Left kidney (tissue), 8 donors: ENCODE measurements at places on chromosomes 11 and 22. TPM values are rescaled to one million over a fixed set of nuclear protein-coding genes. Genes with fewer than 3 reads are reported as not detected.

Gene TREH
- polyA plus RNA-seq = 2.0 TPM

Gene TEX12
- 0.52 TPM for polyA plus RNA-seq

Gene SCGB1D2
- 0.80 TPM for polyA plus RNA-seq

Gene RAB39A
- 1.2 TPM for polyA plus RNA-seq

Gene P2RX6
- 1.4 TPM for polyA plus RNA-seq

Gene DDI1
- not detected for polyA plus RNA-seq

Gene KRTAP5-9
- polyA plus RNA-seq = 1.2 TPM

Gene DEPDC7
- polyA plus RNA-seq = 8.6 TPM

Gene CADM1
- 161 TPM for polyA plus RNA-seq

Gene OR4D9
- 0.07 TPM for polyA plus RNA-seq

Gene C1QTNF4
- 5.8 TPM for polyA plus RNA-seq

DNA sequence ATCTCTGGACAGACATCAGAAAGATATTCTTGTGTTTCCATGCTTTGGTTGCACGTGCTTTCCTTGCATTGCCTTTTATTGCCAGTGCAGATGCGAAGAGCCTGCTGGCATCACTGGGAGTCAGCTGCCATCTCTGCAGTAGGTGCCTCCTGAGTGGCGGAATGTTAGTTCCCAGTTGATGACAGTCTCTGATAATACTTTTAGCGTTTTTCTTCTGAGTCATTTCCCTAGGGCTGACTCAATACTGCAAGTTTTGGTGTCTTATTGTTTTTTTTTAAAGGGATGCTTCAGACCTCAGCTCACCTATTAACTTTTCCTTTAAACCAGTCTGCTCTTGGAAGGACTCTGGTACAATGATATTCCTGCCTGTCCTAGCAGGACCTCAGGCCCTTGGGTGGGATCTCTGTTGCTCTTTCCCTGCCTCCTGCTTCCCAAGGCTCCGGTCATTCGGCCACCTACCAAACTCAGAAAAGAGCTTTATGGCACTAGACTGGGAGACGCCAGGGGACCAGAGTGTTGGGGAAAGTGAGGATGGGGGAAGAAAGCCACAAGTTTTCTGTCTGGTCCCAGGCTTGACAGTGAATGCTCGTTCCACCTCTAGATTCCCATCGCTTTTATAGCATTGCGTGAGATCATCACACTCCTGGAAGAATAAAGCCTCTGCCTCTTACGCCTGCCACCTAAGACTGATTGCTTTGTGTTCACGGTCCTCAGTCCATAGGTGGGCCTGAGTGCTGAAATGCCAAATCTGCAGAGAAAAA is 308.7 kb downstream of the DDX10 start:
- no peak for DNase-seq

DNA sequence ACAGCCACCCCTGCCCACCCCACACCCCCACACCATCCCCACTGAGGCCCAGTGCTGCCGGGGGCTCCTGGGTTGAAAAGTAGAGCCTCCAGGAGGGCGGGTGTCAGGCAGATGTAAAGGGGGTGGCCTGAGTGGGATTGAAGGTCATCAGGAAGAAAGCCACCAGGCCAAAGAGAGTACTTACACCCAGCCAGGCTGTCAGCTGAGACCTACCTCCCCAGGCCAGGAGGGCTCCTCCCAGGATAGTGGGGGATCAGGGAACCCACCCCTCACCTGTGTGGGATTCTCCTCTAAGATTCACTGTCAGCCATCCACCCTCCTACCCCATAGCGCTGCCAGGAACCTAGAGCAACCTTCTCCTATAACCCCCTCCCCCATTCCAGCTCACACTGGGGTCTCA is 17.2 kb upstream of the FCHSD2 start:
- no peak for DNase-seq

GRCh38 chr11:71212871-71213559 is 39.4 kb downstream of the SHANK2 start:
- no peak for DNase-seq

DNA sequence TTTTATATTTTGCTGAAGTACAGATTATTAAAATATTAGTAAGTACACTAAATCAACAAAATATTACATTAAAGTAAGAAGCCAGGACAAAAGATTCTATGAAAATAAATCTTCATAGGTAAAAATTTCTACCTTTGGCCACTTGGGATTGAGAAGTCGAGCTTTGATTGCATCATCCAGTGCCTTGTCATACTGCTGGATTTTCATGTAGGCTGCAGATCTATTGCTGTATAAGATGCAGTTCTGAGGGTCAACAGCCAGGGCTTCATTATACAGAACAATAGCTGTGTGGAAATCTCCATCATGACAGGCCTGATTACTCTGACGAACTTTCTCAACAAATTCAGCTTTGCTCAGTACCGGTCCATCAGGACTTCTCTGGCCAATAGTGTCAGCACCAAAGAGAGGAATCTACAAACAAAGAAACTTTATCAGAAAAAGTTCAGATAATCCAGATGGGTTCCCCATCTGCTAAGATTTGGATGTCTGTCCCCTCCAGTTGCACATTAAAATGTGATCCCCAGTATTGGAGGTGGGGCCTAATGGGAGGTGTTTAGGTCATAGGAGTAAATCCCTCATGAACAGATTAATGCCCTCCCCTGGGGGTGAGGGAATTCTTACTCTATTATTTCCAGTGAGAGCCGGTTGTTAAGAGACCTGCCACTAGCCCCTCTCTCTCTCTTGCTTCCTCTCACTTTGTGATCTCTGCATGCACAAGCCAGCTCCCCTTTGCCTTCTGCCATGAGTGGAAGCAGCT is 50.0 kb downstream of the TTC28 start:
- DNase-seq = no peak

DNA sequence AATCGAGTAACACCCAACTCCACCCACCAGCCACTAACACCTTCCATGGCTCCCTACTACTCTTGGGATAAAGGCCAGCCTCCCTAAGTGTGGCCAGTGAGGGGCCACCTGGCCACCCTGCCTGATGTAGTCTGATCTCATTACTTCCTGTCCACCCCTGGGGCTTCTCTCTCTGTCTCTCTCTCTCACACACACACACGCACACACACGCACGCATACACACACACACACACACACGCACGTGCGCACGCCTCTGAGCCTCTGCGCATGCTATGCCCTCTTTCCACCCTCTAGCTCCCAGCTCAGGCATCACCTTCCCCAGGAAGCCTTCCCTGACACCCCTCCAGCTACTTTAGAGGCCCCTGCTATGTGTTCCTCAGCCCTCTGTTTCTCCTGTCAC is 3.9 kb downstream of the MFNG start:
- no peak for DNase-seq

DNA sequence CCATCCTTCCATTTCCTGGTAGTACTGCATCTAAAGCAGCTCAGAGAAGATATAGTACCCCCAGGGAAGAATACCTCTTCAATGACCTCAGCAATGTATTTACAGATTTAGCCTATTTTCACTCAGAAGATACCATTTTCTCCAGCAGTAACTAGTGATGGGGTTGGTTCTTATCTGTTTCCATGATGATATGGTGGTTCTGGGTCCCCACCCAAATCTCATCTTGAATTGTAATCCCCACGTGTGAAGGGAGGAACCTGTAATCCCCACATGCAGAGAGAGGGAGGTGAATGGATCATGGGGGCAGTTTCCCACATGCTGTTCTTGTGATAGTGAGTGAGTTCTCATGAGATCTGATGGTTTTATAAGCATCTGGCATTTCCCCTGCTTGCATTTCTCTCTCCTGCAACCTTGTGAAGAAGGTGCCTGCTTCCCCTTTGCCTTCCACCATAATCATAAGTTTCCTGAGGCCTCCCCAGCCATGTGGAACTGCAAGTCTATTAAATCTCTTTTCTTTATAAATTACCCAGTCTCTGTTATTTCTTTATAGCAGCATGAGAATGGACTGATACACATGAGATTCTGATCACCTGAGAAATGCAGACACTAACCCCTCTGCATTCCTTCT is 139.2 kb downstream of the CCDC81 start:
- DNase-seq = no peak

- DNase-seq = no peak
These were observed 43.3 kb upstream of the MMP7 start for GRCh38 chr11:102573851-102574250.

DNA sequence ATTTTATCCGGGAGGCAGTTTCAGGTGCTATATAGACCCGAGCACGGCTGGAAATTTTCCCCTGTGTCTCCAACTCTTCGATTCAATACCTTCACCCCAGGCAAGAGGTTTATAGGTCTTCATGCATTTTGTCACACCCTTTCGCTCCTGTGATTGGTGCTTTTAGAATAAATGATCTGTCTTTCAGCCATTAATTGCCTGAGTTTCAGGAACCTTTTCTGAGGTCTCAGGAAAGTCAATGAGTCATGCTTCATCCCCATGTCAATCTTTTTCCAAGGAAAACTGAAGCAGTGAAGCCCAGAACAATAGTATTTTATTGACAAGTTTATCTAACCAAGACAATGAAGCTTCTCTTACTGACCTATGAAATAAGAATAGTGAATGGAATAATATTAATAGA is 29.9 kb downstream of the FAM181B start:
- no peak for DNase-seq

GRCh38 chr11:39910087-39910486 is 1549.4 kb downstream of the LRRC4C start:
- no peak for DNase-seq

DNA sequence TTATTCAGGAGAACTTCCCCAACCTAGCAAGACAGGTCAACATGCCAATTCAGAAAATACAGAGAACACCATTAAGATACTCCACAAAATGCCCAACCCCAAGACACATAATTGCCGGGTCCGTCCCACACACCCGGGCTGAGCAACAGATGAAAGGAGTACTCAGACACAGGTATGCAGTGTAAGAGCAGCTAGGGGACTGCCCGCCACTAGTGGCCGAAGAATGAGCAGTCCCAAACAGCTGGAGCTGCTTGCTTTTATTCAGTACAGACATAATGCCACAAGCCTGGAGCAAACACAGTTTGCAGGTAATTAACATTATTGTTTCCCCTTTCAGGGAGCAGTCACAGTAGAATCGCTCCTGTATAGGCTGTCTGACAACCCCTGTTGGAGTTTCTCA is 364.6 kb downstream of the LUZP2 start:
- DNase-seq = no peak

DNA sequence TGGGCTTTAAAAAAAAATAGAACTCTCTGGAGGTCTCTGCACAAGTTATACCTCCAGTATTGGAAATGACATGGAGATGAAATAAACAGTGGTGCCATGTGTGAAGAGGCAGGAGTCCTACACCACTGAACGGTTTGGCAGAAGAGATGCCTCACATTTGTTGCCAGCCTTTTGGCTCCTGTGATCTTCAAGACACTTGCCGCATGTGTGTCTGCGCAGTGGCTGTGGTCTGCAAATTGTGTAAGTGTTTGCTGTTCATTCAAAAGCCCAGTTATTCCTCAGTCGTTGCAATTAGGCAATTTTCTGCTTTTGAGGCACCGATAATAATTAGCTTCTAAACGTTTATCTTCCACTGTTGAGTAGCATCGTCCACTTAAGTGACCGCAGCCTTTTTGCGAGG is 319.1 kb downstream of the BRD1 start:
- no peak for DNase-seq

DNA sequence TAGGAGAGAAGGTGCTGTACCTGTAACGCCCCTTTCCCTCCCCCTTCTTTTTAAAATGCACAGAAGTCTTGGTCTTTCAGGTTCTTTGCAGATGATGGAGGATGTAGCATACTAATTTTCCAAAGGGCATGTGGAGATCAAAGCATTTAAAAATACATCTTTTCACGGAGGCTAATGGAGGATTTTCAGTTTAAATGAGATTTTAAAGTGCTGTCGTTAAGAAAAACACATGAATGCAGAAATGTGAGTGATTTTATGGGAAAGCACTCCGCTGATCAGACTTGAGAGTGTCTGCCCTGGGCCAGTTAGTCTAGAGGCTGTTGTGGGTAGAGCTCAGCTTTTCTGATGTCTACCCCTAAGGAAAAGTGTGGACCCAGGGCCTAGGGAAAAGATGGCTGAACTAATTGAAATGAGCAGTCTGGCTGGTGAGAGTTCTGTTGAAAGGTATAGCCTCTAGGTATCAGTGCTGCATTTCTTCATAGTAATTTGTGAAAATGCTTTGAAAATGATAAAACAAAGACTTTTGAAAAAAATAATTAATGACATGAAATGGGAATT is 2.5 kb downstream of the AMOTL1 start:
- no peak for DNase-seq

- DNase-seq = no peak
These were observed 64.1 kb downstream of the KCNC1 start for GRCh38 chr11:17798716-17799115.

DNA sequence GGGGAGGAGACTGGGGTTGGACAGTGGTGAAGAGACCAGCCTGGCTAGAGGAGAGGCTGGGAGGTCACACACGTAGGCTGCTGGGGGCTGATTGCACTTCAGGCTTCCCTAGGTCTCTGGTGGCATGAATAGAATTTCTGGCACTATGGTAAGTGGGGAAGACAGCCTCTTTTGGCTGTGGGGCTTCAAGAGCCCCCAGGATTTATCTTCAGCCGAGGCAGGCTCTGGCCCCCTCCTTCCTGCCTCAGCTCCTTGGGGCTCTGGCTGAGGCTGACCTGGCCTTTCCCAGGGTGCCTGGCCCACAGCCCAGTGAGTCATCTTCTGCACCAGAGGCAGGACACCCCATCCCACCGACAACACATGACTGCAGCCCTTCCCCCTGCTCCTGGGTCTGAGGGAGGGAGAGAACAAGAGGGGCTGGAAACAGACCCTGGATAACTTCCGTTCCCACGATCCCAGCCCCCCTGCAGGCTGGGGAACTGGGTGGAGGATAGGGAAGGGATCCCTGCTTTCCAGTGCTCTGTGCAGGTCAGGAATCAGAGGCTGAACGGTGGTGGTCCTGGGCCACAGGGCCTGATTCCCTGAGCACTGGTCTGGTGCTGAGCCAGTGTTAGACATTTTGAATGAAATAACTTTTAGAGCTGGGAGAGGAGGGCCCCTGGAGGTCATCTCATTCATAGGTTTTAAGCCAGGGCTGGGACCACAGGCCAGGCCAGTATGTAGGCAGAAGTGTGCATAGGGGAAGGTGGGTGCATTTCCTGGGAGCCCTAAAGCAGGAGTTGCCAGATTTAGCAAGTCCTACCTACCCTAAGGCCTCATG is 26.5 kb downstream of the ARHGEF17 start:
- no peak for DNase-seq

DNA sequence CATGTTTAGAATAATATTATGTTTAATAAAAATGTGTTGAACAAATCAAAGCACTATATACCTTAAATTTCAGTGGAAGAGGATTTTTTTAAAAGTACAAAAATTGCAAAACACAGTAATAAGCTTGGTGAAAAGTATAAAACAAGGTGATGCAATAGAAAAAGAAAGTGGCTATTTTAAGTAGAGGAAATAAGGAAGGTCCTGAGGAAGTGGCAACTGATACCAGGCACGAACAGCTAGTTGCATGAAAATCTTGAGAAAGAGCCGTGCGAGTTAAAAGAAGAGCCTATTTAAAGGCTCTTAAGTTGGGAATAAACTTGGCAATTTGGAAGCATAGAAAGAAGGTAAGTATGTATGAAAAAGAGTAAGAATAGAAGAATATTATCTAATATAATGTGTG is 1679.3 kb downstream of the LRRC4C start:
- no peak for DNase-seq

GRCh38 chr22:36356708-36357624 is 30.8 kb downstream of the MYH9 start:
- DNase-seq = no peak
